ENCODE measurements at places on chromosomes 13 and 19.

DNA sequence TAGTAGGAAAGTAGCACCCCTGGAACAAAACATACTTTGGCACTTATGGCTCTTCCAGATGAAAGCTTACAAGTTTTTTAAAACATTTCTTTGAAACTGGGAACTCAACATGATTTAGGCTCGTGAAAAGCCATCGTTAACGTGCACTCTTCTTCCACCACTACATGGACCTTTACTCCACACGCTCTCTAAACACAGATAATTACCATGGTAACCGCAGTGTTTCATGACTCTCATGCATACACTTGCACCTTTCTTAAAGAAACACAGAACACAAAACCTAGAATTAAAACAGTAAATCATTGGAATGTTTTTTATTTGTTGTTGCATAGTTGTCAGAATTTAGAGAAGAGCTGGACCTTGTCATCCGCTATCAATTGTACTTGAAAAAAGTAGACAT lies 154.3 kb downstream of the FGF9 start:
- no peak for DNase-seq

GRCh38 chr13:45737571-45738017 lies 35.5 kb downstream of the CBY2 start:
- DNase-seq = peak; percentile 64

DNA sequence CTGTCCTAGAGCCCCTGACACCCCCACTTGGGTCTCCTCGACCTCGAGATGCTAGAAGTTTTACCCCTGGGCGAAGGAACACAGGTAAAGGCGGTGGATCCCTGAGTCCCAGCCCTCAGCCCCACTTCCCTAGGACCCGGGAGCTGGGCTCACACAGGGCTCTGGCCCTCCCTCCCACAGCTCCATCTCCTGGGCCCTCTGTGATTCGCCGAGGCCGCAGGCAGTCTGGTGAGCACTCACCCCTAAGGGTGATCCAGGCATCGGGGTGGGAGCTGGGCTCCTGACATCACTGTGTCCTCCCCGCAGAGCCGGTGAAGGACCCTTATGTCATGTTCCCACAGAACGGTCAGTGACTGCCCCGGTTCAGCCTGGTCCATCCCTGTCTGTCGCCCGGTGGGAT lies 8.3 kb downstream of the PLEKHG2 start:
- DNase-seq = no peak

GRCh38 chr19:2848616-2849015 lies 7.3 kb downstream of the ZNF555 start:
- no peak for DNase-seq

- DNase-seq = no peak
Observed at GRCh38 chr13:72043366-72043765, 176.4 kb upstream of the DACH1 start.

- DNase-seq = no peak
Observed at GRCh38 chr19:35037716-35038622, 3.6 kb upstream of the HPN start.

DNA sequence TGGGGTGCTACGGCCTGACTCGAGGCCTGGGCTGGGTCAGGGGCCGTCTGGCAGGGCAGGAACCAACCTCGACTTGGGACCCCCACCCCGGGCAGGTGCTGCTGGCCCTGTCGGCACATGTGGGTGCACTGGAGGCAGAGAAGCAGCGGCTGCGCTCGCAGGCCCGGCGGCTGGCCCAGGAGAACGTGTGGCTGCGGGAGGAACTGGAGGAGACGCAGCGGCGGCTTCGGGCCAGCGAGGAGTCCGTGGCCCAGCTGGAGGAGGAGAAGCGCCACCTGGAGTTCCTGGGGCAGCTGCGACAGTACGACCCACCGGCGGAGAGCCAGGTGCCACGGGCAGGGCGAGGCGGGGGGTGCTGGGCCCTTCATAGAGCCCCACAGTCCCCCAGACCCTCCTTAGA lies 5.9 kb downstream of the KLC3 start:
- no peak for DNase-seq

GRCh38 chr13:46313432-46314257 lies 73.4 kb downstream of the RUBCNL start:
- DNase-seq = no peak
